NCI-H1694 (cell line): ENCODE measurements at places on chromosomes 7 and 10.

GRCh38 chr10:61778137-61778536 lies 115.4 kb downstream of the CABCOCO1 start:
- DNase-seq: no peak

- no peak for DNase-seq
These were observed 58.6 kb upstream of the KCNIP2 start for GRCh38 chr10:101902032-101902819.

DNA sequence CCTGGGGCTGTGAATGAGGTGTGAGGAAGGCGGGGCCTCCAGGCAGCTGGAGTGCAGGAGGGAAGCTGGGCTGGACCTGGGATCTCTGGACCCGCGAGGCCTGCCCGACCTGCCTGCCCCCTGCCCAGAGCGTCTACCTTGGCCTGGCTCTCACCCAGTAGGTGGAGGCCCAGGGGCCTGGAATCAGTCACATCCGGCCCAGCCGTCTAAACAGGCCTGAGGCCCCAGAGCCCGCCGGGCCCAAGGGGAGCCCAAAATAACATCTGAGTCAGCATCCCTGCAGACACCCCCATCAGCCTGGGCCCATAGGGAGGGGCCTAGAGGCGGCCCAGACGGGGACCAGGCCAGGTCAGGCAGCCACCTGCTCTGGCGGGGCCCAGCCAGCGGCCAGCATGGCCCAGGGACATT lies 15.1 kb upstream of the ELN start:
- no peak for DNase-seq

DNA sequence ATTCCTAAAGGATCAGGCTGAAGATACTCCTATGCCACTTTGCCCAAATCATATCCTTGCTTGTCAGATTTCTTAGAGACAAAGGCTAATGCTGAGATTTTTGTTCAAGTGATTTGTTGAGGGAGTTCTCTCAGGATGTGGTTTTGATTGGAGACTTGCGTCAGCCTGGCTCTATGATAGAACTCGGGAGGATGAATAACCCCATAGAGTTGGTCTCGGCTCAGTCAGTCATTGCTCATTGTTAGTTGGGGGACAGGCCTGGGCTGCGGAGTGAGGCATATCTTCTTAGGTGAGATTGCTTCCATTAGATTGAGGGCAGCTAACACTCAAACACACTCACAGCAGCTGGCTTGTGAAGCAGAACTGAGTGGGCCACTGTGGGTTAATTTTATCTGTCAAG lies 203.4 kb downstream of the KIF20B start:
- no peak for DNase-seq

GRCh38 chr7:99531354-99531765 lies 20.6 kb downstream of the FAM200A start:
- no peak for DNase-seq

- no peak for DNase-seq
These were observed 11.4 kb upstream of the PTER start for GRCh38 chr10:16425449-16425848.

DNA sequence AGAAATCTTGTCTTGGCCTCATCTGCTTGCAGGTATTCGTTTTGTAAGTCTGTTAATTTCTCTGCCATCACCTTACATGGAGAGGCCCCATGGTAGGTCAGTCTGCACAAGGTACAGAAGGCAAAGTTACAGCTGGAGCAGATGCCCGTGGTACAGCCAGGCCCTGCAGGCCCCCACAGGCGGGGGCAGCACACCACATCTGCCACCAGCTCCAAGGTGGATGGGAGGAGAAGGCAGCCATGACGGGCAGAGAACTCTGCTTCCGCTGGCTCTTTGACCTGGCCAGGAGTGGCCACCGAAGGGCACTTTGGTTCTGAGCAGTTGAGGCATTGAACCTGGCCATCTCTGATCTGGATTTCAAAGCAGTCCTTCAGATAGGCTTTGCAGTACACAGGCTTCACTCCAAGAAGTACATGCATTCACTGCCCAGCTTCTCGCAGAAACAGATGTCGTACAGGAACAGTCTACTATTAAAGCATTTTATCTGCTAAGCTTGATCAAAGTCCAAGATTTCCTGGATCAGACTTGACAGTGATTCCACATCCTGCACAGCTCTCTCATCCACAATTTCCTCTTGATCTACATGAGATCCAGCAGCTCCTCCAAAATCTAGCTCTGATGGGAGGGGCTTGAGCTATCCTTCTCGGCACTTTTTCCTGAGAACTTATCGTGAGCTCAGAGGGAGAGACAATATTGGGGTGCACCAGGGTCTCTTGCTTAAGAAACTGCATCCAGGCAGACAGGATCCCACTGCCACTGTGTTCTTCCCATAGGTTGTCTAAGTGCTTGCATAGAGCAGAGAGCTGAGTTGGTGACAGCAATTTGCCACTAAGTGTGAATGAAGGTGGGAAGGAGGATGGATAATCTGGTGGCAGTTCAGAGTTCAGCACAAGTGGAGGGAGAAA lies 120.7 kb downstream of the TRRAP start:
- DNase-seq: no peak

DNA sequence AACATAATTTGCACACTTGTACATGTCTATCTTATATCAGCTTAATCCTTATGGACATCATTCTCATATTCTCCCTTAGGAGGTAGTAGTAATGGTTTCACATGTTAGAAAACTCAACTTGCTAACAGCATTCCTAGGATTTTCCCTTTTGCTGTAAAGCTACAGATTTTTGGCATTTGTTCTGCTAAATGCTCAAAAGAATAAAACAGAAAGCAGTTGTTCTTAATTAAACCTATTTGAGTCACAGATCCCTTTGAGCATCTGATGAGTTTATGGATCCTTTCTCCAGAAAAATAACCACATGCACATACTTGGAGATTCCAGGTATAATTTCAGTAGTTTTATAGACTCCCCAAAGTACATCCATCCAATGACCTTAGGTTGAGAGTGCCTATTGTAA lies 122.9 kb upstream of the BET1 start:
- no peak for DNase-seq

DNA sequence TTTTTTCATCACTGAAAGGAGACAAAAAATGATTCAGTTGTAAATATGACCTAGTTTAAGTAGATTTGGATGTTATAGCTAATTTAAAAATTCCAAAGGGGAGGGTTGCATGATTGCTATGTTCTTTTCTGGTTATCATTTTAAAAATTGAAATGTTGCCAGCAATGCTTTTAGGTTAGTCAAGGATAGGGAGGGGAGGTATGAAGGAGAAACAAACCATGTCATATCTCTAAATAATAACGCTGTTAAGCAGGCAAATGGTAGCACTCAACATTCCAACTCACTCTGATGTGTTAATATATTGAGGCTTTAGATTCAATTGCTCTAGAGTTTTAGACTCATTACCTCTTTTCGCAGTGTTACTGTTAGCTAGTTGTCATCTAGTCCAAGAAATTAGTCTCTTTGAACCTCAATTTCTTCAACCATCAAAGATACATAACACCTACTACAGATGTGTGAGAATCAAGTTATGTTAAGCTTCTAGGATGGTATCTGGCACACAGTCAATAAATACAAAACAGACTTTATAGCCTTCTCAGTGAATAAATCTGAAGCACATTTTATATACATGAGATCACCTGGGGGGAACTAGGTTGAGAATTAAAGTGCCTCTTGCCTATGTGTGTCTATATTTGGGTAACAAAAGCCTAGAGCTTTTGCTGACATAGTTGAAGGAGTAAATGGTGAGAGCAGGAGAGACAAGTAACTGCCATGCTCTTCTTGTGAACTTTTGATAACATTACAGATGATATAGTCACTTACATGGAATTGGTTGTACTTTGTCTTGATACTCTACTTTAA lies 124.9 kb downstream of the CSTF2T start:
- no peak for DNase-seq

DNA sequence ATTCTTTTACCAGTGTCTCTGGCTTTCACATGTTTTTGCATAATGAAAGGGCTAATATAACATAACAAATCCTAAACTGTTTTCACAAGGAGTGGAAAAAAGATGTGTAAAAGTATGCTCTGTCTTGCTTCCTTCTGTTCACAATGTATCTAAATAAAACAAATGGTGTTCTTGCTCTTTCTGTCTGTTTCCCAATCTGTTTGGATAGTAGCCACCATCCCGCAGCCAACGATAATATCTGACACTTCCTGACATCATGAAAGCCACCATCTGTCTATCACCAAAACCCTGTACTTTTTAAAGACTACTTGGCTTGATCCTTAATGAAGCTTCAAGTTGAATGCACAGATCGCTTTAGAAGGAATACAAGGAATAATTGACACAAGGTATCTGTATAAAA lies 246.2 kb downstream of the ETV1 start:
- DNase-seq: peak; percentile 16

DNA sequence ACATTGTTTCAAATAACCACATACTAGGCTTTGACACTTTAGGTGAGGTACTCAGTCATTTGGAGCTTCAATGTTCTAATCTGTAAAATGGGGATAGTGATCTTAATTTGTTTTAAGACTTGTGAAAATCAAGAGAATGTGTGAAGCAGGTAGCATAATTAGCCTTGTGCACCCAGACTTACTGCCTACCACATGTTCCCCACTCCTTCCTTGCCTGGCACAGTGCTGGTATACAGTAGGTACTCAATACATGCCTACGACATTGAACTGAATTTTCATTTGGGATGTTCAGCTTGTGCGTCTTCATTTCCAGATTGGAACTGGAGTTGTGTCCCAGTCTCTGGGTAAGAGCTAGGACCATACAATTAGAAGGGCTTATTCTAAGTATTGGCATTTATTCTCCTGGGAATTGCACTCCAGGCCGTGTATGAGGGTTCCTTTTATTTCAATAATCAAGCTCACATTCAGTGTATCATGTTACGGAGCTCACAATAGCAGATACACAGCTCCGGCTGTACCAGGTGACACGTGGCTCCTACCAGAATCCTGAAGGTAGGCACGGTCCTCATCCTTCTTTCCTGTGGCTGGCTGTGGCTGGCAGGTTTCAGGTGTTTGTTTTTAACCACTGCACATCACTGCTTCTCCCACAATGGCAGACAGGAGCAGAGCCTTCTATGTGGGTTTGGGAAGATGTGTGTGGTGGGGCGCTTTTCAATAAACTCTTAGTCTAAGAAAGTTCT lies 109.4 kb upstream of the PDCD4 start:
- DNase-seq: no peak

DNA sequence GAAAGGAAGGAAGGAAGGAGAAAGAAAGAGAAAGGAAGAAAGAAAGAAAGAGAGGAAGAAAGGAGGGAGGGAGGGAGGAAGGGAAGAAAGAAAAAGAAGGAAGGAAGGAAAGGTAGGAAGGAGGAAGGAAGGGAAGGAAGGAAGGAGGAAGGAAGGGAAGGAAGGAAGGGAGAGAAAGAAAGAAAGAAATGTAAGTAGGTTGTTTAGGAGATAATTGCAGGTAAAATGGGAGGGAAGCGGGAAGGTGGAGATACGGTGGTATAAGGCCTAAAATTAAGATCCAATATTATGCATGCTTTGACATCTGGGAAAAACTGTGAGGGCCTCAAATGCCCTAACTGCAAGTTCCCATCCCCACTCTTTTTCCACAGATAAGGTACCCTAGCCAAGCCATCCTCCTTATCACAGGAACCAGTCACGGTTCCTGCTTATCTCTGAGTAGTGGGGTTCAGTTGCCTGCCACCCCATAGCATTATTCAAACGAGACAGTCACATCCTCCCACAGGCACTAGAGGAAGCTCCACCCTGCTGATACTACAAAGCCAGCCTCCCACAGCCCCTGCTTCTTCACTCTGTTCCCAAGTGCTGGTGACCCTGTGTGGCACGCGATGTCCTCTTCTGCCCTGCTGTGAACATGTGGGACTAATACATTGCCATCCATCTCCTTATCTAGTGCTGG lies 28.7 kb downstream of the ST8SIA6 start:
- DNase-seq: no peak

GRCh38 chr10:104274762-104275721 lies 6.1 kb downstream of the GSTO2 start:
- DNase-seq: no peak

GRCh38 chr10:13683017-13683416 lies 96.3 kb downstream of the PRPF18 start:
- no peak for DNase-seq

DNA sequence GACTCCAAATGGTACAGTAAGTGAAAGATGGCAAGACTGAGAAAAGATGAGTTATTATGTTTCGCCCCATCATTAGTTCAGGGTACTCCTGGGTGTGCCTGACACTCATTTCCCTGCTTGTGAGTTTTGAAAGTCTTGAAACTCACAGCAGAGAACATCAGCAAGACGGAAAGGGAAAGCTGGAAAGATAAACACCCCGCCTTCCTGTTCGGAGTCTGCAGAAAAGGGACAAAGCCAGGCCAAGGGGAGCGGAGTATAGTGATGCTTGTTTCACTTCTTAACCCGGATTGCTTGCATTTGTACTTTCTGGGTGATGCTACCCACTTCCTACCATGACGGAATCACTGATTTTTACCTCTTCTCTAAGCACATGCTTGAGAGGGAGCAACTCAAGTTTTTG lies 294.5 kb downstream of the FRMD4A start:
- no peak for DNase-seq

DNA sequence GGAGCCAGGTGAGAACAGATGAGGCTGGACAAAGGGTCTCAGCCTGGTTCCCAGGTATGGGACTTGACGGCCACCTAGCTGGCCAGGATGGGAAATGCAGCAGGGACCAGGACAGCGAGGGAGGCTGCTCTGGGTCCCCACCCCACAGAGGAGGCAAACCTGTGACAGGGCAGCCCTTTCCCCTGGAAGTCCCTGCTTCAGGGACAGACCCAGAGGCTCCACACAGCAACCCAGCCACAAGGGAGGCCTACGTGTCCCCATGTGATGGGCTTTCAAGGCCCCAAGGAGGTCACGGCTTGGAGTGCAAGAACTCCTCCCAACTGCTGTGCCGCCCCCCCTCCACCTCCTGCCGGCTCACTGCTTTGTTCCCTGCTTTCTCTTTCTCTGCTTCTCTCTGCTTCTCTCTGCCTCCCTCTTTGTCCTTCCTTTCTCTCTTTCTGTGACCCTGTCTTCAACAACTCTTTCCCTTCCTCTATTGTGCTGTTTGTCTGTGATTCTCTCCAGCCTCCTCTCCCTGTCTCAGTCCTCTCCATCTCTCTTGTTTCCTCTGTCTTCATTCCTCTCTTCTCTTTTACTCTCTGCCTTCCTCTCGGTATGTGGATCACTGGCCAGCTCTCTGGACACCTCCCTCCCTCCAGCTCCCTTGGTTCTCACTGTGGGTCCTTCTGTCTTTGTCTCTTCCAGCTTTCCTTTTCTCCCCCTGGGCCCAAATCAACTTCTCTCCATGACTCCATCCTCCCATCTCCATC lies 9.6 kb upstream of the EIF5AL1 start:
- no peak for DNase-seq

- DNase-seq: no peak
These were observed 92.3 kb downstream of the NKX6-2 start for GRCh38 chr10:132693676-132694075.

GRCh38 chr10:61337741-61338140 lies 115.4 kb downstream of the TMEM26 start:
- DNase-seq: no peak

DNA sequence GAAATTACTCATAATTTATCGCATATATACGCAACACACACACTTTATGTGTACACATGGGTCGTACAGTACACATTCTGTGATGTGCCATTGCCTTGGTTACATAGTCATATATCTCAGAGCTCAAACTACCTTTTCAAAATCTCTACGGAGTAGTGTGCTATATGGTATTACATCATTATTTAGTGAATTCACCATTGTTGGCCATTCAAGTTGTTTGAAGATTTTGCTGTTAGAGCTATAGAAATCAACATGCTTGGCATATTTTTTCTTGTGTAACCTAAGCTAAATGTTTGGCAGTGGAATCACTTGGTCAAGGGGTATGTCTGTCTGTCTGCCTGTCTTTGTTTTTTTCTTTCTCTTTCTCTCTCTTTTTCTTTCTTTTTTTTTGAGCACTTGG lies 42.0 kb upstream of the MMD2 start:
- no peak for DNase-seq

- no peak for DNase-seq
These were observed 10.1 kb upstream of the LAT2 start for GRCh38 chr7:74199551-74200355.

- no peak for DNase-seq
These were observed 1181.3 kb upstream of the AUTS2 start for GRCh38 chr7:68417002-68417401.
